ENCODE measurements at places on chromosomes 12 and 14. TPM values are rescaled to one million over a fixed set of nuclear protein-coding genes. Genes with fewer than 3 reads are reported as not detected.

EID3 gene
- 11.4 TPM for total RNA-seq

PLD4 gene
- total RNA-seq, result 0.05 TPM

PTCSC3 gene
- not detected for total RNA-seq

CLEC4E gene
- total RNA-seq, result not detected

RILPL1 gene
- total RNA-seq, result 9.1 TPM

ENO2 gene
- total RNA-seq, result 65.3 TPM

INHBE gene
- total RNA-seq, result not detected

KLRC1 gene
- total RNA-seq, result 9.3 TPM

ASCL4 gene
- not detected for total RNA-seq

KIAA0586 gene
- total RNA-seq, result 34.8 TPM

GAS2L3 gene
- total RNA-seq, result 2.2 TPM

All from naive thymus-derived CD4-positive, alpha-beta T cell (primary cell).